Vagina (tissue), 2 donors: ENCODE measurements at places on chromosomes 4 and X. TPM values are rescaled to one million over a fixed set of nuclear protein-coding genes. Genes with fewer than 3 reads are reported as not detected.

DNA sequence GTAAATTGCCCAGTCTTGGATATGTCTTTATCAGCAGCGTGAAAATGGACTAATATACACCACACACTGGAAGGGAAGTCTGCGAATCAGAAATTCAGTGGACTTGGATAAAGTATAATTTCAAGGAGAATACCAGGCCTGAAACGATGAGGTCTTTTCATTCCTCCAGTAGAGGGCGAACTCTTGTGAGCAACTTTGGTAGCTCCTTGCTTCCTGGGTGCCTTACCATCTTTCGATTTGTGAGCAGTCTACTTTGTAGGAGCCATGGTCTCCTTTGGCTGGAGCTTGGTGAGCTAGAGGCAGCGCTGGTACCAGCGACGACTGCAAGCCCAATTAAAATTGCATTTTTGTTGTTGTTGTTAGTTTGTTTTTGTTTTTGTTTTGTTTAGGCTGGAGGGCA is 791.9 kb downstream of the FAT4 start:
- no peak for DNase-seq

GABRG1 gene
- not detected for total RNA-seq

DNA sequence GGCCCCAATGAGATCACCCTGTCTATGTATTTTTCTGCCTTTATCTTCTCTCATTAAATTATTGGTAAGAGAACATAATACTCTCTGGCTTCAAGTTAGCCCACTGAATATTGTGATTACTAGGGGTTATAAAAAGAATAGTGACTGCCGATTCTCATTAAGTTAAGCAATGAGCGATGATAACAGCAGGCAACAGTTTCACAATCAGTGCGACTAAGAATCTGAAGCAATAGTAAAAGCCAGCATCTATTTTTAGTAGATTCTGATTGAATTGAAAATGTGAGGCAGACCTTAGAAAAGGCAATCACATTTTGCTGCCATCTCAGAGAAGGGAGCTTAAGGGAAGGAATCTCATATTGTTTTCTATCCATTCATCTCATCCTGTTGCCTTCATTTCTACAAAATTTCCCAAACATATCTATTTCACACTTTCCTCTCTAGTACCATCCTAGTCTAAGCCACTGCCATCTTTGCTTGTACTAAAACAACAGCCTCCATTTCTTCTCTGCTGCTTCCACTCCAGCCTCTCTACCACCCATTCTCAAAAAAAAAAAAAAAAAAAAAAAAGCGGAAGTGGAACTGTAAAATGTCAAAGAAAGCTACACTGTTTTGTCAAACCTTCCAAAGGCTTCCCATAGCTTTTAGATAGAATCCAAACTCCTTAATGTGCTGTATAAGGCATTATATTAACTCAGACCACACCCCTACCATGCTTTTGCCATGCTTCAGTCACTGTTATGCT is 17.4 kb downstream of the GABRA4 start:
- DNase-seq, result no peak

DNA sequence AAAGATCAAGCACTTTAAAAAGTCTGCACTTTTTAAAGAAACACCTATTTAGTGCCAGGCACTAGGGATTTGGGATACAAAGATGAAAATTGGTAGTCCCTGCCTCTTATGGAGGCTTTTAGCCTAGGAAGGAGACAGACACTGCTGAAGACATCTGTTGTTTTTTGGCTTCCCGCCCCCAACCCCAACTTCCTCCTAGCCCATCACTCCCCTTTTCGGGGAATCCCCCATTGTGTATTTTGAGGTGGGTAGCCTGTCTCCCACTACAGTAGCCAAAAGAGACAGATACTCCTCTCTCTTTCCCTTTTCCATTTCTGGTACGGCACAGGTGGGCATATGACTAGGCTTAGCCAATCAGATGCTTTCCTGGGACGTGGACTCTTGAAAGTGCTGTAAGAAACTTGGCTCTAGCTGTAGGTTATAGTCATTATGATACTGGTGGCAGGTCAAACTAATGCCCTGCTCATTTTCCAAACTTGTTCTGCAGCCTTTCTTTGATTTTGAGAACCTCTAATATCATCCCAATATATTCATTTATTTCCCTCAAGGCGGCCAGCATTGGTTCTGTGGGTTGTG is 194.6 kb upstream of the RBPJ start:
- peak; percentile 34 for DNase-seq

DNA sequence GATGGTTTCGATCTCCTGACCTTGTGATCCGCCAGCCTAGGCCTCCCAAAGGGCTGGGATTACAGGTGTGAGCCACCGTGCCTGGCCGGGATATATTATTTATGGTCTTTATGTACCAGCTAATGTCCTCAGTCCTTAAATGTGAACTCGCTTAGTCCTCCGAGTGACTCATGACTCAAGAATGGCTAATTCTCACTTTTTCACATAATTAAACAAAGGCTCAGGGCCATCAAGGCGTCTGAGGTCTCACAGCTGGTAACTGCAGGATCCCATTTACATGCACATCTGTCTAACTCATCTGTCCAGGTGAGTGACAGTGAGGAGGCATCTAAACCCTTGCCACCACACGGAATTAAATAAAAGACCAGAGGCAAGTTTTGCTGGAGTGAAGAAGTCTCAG is 73.5 kb downstream of the HS3ST1 start:
- DNase-seq, result peak; percentile 47

GRCh38 chr4:30837131-30837539 is 117.0 kb downstream of the PCDH7 start:
- no peak for DNase-seq

DNA sequence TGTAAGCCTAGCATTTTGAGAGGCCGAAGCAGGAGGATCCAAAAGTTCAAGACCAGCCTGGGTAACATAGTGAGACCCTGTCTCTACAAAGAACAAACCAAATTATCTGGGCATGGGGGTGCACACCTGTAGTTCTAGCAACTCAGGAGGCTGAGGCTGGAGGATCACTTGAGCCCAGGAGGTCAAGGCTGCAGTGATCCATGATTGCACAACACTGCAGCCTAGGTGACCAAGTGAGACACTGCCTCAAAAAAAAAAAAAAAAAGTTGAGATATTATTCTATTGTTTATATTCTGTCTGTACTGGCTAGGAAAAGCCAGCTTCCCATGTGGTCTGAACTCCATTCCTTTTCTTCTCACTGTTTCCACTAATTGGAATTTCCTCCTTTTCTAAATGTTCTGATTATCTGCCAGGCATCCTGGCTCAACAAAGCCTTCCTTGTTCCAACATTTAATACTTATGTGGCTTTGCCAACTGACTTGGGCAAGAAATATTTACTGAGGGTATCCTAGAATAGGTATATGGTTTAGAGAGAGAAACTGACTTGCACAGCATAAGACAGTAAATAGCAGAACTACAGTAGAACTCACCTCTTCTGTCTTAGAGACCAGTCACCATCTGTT is 175.2 kb upstream of the ADAMTS3 start:
- no peak for DNase-seq

NAA15 gene
- total RNA-seq, result 35.1 TPM

SMIM31 gene
- not detected for total RNA-seq

PDLIM3 gene
- total RNA-seq, result 148 TPM

RAB41 gene
- total RNA-seq, result not detected

JCHAIN gene
- 2.7 TPM for total RNA-seq
